ENCODE measurements at places on chromosomes 16 and 17.

- no peak for DNase-seq
These were observed 176.3 kb downstream of the RPTOR start for GRCh38 chr17:80720610-80721577.

DNA sequence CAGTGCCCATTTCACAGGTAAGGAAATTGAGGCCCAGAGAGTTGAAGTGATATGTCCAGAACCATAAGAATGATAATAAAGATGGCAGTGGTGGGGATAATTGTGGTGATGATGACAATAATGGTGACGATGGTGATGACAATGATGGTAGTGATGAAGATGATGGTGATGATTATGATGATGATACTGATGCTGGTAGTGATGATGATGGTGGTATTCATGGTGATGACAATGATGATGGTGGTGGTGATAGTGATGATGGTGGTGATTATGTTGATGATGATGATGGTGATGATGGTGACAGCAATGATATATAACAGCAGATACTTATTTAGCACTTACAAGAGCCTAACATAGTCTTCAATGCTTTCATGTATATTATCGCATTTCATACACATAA, 18.1 kb upstream of the TMEM132E start:
- no peak for DNase-seq

- no peak for DNase-seq
These were observed 10.4 kb upstream of the GOT2 start for GRCh38 chr16:58744497-58744896.

GRCh38 chr16:73798471-73798870, 498.1 kb upstream of the PSMD7 start:
- no peak for DNase-seq

GRCh38 chr16:75007443-75007842, 8.6 kb downstream of the ZNRF1 start:
- peak; percentile 40 for DNase-seq

DNA sequence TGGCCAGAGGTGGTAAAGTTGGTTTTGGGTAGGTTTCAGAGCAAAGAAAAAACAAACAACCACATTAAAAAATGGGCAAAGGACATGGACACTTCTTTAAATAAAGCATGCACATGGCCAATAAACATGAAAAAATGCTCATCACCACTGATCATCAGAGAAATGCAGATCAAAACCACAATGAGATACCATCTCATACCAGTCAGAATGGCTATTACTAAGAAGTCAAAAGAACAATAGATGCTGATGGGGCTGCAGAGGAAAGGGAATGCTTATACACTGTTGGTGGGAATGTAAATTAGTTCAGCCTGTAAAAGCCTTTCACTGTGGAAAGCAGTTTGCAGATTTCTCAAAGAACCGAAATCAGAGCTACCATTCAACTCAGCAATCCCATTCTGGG, 598.4 kb upstream of the SOX9 start:
- no peak for DNase-seq

- no peak for DNase-seq
These were observed 6.2 kb downstream of the TAF1C start for GRCh38 chr16:84180519-84181140.

- DNase-seq = no peak
These were observed 2.3 kb upstream of the DPH1 start for GRCh38 chr17:2027528-2028233.

DNA sequence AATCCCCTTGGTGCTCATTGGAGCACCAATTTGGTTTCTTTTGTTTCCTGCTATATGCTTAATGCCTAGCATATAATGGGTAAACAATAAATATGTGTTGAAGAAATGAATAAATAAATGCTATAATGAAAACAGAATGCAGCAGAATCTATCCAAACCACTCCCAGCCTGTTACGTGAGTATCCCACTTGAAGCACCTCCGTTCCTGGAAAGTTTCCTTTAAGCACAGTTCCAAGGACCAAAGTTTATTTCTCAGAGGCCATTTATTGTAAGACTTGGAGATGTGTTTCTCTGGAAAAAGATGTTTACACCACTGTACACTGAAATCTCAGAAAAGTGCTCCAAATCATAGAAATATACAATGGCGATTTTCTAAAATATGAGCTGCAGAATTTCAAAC, 187.0 kb downstream of the SOX9 start:
- no peak for DNase-seq

DNA sequence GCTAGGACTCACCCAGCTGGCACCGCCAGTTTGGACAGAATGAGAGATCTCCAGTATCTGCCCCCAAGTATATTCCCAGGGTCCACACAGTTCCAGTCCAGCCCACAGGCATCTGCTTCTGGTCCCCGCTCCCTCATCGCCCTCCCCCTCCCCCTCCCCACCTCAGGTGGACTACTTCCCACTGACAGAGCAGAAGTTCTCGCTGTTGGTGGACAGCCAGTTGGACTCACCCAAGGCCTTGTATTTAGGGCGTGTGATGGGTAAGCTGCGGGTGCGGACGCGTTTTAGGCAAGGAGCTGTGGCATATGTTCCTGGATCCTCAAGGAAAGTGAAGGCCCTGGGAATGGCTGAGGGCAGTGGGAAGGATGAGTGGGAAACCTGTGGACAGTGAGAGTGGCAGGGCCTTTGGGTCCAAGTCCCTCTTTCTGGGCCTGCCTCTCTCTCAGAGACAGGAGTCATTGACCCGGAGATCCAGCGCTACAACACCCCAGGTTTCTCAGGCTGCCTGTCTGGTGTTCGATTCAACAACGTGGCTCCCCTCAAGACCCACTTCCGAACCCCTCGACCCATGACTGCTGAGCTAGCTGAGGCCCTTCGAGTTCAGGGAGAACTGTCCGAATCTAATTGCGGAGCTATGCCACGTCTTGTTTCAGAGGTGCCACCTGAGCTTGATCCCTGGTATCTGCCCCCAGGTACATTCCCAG, 14.9 kb downstream of the CNTNAP1 start:
- DNase-seq = peak; percentile 10

DNA sequence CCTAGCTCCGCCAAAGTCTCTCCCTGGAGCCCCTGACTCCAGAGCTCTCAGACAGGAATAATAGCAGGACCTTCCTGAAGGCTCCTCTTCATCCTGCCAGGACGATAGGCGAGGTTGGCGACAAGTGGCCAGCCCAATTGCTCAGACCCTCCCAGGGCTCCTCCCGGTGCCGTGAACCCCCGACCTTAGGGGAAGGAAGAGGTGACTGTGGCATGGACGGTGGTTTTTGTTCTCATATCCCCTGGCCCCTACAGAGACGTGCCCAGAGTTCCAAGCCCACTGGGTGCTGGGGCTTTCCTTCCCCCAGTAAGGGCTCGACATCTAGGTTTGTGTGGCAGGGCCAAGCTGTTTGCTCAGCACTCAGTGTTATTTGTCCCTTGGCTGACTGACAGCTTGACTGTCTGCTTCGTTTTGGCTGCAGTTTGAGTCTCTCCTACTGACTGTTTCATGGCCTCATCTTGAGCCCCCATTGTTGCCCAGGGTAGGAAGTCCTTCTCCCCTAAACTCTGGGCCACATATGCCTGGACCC, 4.6 kb upstream of the ADCY7 start:
- DNase-seq = no peak

DNA sequence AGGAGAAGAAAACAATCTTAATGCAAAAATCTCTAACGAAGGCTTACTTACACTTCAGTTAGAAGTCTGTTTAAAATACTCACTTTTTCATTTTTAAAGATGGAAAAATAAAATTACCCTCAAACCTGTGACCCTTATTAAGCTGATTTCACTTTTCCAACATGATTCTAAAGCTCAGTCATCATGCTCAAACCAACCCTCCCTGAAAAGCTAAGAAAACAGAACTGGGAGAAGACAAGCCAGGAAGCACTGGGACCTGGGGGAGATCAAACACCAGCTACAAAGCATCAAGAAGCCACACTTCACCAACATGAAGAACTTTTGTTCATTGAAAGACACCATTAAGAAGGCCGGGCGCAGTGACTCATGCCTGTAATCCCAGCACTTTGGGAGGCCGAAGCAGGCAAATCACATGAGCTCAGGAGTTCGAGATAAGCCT, 88.8 kb downstream of the LITAF start:
- no peak for DNase-seq

GRCh38 chr17:1847191-1847590, 17.4 kb downstream of the RPA1 start:
- no peak for DNase-seq

- peak; percentile 76 for DNase-seq
These were observed 25.4 kb downstream of the CTU2 start for GRCh38 chr16:88731699-88732098.

DNA sequence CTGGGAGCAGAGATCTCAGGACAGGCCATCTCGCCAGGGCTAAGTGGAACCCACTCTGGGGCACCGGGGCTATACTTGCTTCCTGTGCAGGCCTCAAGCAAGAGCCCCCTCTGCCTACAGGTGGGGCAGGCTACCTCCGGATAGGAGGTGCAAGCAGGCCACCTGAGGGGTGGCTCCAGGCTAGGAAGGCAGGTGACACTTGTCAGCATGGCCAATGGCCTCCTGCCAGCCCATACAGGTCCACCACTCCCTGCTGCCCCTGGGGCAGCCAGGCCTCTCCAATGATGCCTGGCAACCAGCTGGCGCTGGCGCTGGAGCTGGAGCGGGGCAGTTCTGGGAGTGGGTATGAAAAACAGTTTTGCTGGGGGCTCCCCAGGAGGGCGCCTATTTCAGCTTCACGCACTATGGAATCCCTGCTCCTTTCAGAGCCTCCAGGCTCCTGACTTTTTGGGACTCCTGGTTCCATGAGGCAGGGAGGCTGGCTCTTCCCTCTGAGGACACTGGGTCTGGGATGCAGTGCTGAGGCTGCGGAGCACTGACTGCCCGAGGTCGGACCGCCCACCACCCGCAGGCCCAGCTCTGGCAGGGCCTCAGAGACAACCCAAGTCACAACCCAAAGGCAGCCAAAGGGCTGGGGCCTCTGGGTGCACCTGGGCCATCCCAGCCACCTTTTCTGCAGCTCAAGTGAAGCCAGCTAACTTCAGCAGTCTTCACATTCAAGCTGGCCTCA, 8.4 kb upstream of the SREBF1 start:
- no peak for DNase-seq

DNA sequence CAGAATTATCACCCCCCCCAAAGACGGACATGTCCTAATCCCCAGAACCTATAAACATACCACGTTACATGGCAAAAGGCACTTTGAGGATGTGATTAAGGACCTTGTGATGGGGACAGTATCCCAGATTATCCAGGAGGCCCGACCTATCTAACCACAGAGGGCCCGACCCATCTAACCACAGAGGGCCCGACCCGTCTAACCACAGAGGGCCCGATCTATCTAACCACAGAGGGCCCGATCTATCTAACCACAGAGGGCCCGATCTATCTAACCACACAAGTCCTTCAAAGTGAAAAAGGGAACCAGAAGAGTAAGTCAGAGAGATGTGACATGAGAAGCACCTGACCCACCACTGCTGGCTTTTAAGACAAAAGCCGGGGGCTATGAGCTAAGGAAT, 56.8 kb downstream of the ANKFY1 start:
- no peak for DNase-seq

- DNase-seq = no peak
These were observed 168.5 kb downstream of the BCAS3 start for GRCh38 chr17:60846175-60846574.

DNA sequence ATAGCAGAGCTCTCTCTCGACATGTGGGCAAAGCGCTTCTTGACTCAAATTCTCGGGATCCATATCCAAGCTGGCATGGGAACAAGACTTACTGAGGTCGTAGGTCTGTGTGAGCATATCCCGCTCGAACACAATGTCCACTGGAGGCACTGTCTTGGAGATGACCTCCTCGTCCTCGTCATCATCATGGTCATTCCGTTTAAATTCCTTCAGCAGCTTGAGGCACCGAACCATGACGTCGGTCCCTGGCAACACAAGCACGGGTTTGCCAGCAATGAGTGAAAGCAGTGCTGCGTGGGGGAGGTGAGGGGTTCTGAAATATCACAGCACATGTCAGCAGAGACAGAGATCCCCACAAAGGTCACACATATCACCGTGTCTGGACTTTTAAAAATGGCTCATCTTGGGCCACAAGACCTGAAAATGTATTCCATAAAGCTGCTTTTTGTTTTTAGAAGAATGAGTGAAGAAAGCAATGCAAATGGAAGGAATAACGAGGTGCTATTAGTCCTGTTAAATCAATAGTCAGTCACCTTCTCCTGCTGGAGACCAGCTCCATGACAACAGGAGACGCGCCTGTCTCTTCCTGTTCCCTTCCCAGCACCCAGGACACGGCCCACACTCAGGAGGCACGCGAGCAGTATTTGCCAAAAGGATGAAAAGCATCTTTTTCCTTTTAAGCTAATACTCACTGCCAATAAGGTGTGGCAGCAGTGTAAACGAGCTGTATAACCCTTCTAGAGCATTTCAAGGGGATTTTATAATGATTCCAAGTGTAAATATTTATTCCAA, 37.9 kb downstream of the GTF3C1 start:
- no peak for DNase-seq

GRCh38 chr17:18248300-18248731, 10.2 kb downstream of the FLII start:
- DNase-seq = peak; percentile 95

DNA sequence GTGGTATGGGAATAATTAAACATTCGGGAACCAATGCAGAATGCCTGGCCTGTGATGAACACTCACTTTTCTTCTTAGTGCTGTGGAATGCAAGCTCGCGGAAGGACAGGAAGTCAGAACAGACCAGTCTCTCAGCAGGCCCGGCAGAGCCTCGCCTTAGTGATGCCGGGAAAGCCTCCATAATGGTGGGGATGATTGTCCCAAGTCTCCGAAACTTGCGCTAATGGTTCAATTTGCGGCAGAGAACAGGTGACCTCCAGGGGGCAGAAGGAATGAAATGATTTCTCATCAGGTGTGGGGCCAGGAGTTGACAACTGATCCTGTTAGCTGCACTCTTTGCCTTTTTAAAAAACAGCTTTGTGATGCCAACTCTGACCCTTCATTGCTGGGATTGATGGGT, 170.6 kb downstream of the GSG1L start:
- DNase-seq = no peak

- DNase-seq = no peak
These were observed 304.7 kb downstream of the XYLT1 start for GRCh38 chr16:17166095-17166494.

- peak; percentile 79 for DNase-seq
These were observed 910 bp downstream of the ITGAL start for GRCh38 chr16:30473231-30474073.

GRCh38 chr17:44170499-44171201, at the start of gene ASB16:
Gene ASB16, plus strand, starts transcription at chr17:44170704. Its CDS starts 86 bp downstream, at chr17:44170790.
- no peak for DNase-seq

DNA sequence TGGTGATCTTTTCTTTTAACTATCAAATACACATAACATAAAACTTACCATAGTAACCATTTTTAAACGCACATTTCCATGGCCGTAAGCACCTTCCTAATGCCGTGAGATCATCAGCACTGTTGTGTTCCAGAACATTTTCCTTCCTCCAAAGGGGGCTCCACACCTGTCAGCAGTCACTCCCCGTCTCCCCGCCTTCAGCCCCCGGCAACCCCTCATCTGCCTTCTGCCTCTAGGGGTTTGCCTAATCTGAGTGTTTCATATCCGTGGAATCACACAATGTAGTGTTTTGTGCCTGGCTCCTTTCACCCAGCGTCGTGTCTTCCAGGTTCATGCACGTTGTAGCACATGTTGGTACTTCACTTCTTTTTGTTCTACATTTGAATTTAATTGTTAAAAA, 350.1 kb upstream of the TNRC6C start:
- no peak for DNase-seq

- DNase-seq = no peak
These were observed 50.2 kb downstream of the SDK2 start for GRCh38 chr17:73594025-73594424.

Data from GM13977 (cell line).